ENCODE measurements at places on chromosomes 11 and 22.
A peak's percentile ranks its signal among the peaks of the same experiment; 100 is the strongest.

DNA sequence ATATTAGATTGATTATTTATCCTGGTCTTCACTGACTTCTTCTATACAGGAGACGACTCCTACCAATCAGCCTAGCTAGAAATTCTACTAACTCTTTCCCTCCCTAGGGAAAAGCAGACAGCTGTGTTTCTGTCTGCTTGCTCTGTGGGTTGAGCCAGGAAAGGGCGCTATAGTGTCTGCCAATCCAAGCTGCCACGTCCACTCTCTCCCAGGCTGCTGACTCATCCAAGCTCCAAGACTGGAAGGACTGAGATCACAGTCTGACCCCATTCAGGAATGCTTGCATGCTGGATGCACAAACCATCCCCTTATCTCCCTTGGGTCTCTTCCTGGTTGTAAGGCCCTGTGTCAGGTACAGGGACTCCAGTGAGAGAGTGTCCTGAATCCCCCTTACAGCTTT lies 955.6 kb downstream of the OPCML start:
- DNase-seq = peak; percentile 92

DNA sequence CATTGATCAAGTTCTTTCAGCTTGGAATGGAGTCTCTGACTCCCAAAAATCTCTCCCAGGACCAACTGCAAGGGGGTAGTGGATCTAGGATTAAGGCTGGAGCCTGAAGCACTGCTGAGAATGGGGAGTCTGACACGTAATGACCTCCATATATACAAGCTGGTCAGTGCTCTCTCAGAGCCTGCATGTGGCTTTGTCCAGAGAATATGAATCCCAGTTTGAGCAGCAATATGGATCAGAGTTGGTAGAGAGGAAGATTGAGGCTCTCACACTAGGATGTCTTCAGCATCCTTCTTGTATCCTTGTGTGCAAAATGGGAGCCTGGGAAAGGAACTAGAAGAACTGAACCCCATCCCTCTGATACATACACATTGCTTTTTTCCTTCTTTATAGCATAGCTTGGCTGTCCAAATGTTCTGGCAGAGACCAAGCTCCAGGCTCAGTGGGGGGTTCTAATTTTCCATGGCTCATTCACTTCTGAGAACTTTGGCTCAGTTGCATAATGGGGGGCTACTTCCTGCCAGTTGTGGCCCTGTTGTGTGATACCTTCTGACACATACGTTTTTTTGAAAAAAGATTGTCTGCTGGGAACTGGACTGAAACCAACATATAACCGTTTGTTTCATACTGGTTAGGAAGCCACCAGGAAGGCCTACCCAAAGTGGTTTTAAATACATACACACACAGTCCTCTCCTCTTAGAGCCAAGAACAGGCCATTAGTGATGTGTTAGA lies 138.2 kb downstream of the ETS1 start:
- peak; percentile 59 for DNase-seq

- peak; percentile 69 for DNase-seq
Observed at GRCh38 chr11:104892723-104893511, 5.3 kb downstream of the CASP12 start.

DNA sequence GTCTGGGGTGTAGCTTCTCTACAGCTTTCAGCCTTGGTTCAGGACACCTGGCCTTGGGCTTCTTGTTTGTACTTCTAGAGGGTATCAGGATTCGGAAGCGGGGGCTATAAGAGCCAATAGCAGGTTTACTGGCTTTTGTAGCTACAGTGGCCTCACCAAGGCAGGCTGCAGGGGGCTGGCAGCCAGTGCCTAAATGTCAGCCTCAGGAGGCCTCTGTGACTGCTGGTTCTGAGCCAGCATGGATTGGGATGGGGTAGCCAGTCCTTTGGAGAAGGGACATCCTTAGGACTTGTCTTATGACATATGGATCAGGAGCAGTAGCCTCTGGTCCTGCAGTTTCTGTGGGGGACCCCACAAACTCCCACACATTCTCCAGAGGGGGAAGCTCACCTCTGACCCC lies 29.9 kb downstream of the EIF3F start:
- no peak for DNase-seq

DNA sequence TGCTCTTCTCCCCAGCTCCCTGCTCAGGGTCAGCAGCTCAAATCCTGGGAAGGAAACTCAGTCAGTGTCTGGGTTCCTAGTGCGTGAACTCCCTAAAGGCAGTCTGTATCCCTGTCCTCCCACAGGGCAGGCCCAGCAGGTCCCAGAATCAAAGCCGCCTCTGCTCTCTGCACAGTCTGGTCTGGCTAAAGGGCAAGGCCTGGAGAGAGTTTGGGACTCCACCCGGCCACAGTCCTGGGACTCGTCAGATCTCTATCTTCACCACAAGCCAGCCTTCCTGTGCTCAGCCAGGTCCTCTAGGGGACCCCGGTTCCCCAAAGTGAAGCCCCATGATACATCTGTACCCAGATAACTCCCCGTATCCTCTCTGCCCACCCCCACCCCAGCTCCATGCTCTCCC lies 56.2 kb upstream of the CSNK2A3 start:
- DNase-seq = no peak

DNA sequence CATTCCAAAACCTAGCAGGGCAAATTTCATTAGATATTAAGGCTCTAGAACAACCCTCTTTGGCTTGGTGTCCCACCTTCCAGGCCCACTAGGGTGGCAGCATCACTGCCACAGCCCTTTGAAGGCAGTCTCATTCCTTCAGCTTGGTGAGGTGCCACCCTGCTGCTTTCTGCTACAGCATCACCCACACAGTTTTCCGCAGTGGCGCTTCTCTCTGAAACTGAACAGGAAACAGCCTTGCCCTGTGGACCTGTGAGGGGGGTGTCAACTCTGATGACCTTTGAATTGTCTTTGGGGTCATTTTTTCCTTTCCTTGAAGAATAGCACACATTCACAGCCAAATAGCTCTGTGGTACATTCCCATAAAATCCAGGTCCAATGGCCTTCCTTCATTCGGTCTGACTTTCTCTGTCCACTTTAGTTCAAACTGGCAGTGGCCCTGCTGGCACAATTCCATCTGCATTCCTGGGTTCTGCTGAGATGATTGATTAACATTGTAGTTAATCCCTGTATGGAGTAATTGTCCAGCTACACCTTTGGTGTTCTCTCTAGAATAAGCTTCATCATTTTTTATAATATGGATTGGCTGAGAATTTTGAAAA lies 251.9 kb upstream of the FAT3 start:
- peak; percentile 29 for DNase-seq

DNA sequence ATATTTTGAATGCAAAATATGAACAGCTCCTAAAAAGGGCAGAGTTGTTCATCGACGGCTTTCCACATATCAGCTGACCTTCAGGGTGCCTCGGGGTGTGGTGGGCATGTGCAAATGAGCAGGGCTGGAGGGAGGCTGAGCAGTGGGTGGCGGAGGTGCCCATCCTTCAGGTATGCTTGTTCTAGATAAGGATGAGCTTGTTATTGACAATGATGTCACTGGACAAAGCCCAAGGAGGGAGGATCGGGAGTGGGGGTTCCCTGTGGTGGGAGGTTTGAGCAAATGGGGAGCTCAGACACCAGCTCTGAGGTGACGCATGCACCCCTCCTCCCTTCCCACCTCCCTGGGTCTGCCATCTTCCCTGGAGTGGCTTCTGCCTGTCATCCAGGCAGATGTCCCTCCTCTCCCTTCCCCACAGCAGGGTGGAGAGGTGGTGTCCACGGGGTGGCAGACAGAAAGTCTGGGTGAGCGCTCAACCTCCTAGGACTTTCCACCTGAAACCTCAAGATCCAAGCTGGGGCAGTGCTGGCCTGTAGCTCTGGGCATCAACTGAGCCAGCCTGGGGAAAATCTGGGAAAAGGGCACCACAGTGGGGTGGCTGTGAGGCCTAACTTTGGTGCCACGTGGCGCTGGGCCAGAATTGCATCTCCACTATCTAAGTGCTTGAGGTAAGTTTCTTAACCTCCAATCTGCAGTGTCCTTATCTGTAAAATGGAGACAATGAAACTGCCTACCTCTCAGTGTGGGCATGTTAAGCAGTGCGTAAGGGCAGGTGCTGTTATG lies 106.3 kb upstream of the THY1 start:
- no peak for DNase-seq

GRCh38 chr22:27585141-27585540 lies 216.4 kb downstream of the MN1 start:
- DNase-seq = no peak

- DNase-seq = no peak
Observed at GRCh38 chr11:123852321-123852720, 33.1 kb downstream of the TMEM225 start.

DNA sequence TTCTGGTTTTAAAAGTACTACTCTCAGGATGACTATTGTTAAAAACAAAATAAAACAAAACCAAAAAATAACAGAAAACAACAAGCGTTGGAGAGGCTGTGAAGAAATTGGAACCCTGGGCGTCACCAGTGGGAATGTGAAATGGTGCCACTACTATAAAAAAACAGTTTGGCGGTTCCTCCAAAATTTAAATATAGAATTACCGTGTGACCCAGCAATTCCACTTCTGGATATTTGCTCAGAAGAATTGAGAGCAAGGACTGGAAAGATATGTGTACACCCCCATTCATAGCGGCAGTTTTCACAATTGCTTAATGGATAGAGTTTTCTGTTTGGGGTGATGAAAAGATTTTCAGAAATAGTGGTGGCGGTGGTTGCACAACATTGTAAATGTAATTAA lies 8.6 kb downstream of the APOA4 start:
- no peak for DNase-seq
